ENCODE measurements at places on chromosomes 16 and 17. TPM values are rescaled to one million over a fixed set of nuclear protein-coding genes. Genes with fewer than 3 reads are reported as not detected.

DNA sequence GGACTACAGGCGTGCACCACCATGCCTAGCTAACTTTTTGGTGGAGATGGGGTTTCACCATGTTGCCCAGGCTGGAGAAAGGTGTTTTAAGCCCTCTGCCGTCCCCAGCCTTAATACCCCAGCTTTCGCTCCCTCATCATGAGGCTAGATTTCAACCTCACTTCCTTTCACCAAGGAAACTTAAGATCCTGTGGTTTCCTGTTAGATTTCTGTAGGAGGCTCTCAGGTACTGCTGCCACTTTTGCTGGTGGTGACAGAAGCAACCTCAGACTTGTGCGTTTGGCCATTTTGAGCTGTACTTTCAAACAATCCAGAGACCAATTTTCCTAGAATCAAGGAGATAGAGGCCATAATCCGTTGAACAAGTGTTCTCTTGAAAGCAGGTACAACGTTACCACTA, 36.2 kb downstream of the MPHOSPH6 start:
- DNase-seq: no peak

DNA sequence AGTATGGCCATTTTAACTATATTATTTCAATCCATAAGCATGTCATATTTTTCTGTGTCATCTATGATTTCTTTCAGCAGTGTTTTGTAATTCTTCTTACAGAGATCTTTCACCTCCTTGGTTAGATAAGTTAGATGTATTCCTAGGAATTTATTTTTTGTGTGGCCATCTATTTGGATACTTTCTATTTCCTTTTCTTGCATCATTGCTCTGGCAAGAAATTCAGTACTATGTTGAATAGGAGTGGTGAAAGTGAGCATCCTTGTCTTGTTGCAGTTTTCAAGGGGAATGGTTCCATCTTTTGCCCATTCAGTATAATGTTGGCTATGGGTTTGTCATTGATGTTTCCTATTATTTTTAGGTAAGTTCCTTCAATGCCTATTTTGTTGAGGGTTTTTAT, 15.1 kb upstream of the ABCA9 start:
- DNase-seq: no peak

- no peak for DNase-seq
Observed at GRCh38 chr17:75910699-75911098, 6.0 kb upstream of the MRPL38 start.

DNA sequence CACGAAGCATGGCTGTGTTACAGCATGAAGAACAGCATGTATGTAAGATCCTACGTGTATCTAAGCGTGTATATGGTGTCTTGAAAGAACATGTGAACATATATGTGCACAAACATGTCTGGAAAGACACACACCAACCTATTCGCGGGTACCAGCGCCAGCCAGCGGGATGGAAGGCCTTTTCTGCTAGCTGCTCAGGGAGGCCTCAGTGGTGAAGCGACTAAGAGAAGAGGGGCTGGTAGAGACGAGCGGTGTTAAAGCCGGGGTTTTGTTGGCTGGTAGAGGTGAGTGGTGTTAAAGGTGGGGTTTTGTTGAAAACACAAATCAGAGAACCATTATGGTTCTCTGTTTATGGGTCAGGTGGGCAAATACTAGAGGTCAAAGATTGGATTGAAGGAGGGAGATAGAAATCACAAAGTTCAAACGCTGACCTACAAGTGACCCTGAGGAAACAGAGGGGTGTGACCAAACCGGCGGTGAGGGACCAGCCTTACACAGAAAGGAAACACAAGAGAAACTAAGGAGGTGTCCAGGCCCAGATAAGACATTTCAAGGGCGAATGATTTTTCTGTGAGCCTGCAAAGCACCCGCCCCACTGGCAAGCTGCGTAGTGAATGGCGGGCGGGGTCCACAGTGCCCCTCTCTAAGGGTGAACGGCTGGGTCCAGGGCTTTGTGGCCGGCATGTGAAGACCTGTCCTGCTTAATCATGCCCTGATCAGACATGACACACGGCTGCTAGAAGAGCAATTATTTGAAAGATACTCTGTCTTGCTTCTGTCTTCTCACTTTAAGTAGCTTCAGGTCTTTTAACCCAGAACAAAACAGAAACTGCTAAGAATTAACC, 8.1 kb downstream of the ZCCHC14 start:
- no peak for DNase-seq

DNA sequence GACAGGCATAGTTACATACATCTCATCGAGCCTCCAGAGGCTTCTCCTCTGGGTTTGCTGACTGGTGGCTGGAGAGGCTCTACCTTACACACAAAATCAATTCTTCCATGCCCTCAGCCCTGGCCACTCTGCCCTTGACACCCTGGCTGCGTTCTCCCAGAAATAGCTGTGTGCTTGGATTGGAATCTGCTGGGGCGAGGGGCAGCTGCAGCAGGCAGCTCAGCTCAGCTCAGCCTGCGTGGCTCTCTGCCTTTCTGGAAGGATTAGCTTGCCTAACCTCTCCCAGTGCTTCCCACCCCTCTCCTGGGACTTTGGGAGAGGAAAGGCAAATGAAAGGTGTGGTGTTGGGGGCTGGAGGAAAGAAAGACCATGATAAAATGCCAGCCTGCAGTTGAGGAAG, 216.1 kb downstream of the ENGASE start:
- DNase-seq: no peak

DNA sequence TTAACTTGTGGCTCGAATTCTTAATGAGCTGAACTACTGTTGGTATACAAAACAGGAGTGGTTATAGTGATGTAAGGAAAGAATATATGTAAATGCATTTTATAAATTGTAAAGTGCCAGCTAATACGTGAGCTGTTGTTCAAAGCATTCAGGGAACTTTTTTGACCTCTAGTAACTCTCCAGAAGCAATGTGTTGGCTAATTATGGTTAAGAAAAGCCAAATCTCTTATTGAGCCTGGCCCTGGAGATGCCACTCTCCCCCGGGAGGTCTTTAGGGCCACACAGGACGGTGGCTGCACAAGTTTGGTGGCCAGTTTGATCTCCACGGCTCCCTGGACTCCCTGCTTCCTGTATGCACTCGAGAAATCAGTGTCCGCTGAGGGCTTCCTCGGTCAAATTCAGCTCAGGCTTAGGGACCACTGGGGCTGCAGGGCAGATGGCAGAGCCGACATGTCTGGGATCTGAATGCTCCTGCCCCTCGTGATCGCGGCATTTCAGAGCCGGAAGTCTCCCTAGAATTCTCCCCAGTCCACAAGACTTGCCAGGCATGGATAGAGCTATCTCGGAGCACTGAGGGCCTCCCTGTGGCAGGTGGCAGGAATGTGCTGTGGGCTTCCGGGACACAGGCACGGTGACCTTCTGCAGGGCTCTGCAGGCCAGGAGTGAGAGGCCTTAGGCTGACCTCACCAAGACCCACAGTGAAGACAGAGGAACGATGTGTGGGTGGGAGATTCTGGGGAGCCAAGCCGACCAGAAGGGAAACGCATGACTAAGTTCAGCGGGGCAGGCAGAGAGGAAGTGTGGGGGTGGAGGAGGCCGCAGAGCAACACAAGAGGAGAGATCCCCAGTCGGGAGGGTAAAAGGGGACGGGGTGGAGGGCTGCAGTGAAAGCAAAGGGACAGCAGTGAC, 18.6 kb upstream of the PITPNM3 start:
- DNase-seq: peak; percentile 35

The MEIOB gene
- total RNA-seq: not detected

DNA sequence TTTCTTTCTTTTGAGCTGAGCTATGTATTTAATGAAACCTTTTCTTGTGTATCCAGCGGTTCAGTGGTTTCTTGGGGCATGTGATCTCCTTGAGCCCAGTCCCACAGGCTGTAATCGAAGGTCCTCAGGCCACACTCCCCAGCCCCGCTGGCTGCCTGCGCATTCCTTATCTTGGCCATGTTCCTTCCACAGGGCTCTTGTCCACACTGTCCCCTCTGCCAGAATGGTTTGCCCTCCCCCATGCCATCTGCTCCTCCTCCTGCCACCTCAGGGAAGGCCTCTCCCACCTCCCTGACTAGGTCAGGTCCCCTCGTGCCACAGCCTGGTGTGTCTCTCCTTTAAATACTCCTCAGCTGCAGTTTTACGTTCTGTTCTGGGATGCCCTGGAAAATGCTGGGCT, 12.1 kb upstream of the NLRC5 start:
- no peak for DNase-seq

GRCh38 chr17:64315570-64315969, 52.5 kb upstream of the TEX2 start:
- no peak for DNase-seq

DNA sequence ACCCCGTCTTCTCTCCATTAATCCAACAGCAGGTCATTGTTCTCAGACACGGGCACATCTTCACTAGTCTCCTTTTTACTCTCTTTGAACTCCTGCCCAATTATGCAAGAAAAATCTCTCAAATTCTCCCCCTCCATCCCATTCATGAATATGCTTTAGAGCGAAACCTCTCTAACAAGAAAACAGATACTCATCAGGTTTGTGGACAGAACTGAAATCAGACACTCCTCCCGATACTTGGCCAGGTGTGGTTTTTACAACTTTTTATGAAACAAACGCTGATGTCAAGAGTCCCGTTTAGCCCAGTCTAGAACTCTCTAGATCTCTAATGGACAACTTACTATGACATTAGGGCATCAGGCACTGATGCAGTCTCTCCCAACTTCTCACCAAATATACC, 40.9 kb downstream of the PIK3R5 start:
- no peak for DNase-seq

- peak; percentile 66 for DNase-seq
Observed at GRCh38 chr16:72241930-72242329, 70.0 kb upstream of the PMFBP1 start.

DNA sequence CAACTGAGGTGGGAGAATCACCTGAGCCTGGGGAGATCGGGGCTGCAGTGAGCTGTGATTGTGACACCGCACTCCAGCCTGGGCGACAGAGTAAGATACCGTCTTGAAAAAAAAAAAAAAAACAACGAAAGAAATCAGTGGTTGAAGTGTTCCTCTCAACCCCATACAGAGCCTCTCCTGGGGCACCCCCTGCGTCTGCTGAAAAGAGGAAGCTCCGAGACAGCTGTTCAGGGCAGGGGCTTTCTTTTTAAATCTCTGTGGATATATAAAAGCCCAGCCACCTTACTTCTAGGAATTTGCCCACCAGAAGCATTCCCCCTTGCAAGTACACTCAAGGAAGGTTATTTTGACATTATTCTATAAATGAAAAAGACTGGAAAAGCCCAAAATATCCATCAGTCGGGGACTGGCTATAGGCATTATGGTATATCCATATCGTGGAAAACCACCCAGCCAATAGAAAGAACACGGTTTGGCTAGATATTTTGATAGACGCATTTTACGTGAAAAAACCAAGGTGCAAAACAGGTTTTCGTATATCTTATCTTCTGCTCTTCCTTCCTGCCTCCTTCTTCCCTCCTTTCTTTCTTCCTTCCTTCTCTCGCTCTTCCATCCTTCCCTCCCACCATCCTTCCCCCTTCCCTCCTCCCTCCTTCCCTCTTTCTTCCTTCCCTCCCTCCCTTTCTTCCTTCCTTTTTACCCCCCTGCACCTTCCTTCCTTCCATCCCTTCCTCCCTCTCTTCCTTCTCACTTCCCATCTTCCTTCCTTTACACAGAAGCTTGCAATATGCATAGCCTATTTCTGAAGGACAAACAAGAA, 9.2 kb upstream of the CCL22 start:
- no peak for DNase-seq

- no peak for DNase-seq
Observed at GRCh38 chr16:82470016-82470415, 156.8 kb upstream of the CDH13 start.

DNA sequence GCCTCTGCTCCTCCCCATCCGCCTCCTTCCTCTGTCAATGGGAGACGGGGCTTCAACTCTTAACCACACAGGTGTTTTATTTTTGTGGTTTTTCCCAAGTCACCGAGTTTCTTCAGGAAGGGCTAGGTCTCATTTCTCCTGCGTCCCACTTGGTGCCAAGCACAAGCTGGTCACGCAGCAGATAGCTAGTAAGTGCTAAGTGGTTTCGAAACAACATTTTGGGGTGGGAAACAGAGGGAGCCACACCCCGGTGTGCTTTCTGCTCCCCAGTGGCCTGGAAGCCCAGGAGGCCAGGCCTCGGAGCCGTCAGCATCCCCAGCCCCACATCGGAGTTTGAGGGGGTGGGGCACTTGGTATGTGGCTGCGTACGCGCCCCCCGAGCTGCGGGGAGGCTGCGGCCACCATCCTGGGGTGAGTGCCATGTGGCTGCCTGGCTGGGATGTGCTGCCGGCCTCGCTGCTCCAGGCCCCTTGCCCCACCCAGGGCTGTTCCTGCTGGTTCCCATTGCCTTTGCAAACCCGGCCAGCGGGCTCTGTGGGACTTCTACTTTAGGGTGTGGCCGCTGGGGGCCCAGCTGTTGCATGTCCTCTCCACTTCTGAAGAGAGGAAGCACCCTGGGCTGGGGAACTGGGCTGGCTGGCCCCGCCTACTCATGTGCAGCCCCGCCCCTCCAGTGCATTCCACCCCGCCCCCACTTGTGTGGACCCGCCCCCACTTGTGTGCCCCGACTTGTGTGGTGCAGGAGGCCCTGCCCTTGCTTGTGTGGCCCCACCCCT, 55.6 kb downstream of the BAIAP2 start:
- peak; percentile 84 for DNase-seq

DNA sequence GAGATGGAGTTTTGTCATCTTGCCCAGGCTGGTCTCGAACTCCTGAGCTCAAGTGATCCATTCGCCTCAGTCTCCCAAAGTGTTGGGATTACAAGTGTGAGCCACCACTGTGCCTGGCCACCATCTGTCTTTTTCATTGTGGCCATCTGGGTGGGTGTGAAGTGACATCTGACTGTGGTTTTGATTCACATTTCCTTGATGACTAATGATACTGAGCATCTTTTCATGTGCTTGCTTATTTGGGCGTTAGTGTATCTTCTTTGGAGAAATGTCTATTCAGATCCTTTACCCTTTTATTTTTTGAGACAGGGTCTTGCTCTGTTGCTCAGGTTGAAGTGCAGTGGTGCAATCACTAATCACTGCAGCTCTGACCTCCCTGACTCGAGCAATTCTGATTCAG, 53.9 kb upstream of the ERN1 start:
- peak; percentile 69 for DNase-seq

DNA sequence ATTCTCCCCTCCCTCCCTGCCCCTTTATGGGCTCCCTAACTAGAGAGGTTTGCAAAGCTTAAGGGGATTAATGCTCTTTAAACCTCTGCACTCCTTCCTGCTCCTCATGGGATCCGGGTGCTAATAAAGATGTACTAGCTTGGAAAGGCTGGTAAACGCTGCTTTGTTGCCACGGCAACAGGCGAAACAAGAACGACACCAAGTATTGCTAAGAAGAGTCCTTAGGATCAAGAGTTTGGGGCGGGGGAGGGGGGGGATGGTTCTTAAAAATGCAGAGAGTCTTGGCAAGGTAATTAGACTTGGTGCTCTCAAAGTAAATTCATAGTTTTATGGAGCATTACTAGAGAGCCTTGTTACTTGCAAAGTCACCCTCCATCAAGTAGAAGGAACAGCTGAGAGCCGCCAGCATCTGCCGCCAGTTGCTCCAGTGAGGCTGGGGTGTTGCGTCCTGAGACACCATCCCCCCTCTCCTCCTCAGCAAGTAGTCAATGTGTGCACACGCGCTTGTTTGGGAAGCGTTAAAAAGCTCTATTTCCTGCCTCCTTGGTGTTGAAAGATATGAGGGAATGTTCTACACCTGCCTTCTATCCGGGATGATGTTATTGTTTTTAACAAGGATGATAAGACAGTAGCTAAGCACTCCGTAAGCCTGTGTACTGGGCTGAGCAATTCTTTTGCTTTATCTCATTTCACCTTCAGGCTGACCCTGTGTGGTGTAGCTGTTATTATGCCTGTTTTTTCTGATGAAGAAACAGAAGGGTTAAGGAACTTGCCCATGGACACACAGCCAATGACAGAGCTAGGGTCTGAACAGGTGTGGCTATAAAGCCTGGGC, 190.9 kb downstream of the CCDC182 start:
- peak; percentile 58 for DNase-seq
